CD4-positive, alpha-beta T cell treated with Interleukin-6 for 4 hours (primary cell): ENCODE measurements at places on chromosomes 16 and 17.
A peak's percentile ranks its signal among the peaks of the same experiment; 100 is the strongest.

GRCh38 chr16:88764913-88765349 lies 20.1 kb downstream of the PIEZO1 start:
- DNase-seq, result no peak

GRCh38 chr17:67499685-67500084 lies 122.6 kb downstream of the PITPNC1 start:
- no peak for DNase-seq

DNA sequence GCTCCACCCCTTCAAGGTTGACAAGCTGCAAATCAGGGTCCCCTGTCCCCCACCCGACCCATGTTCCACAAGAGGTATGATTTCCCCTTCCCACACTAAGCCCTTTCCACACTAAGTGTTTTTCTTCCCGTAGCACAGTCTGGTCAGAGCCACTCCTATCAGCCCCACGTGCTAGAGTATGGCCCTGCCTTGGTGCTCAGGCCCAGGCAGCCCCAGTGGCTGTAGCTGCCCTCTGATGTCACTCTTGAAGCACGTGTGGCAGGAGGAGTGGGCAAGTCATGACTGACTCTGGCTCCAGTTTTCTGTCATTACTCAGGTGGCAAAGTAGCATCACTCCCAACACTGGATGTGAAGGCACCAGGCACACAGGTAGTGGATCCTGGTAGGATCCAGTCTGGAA lies 35.4 kb upstream of the ERN1 start:
- DNase-seq, result no peak

DNA sequence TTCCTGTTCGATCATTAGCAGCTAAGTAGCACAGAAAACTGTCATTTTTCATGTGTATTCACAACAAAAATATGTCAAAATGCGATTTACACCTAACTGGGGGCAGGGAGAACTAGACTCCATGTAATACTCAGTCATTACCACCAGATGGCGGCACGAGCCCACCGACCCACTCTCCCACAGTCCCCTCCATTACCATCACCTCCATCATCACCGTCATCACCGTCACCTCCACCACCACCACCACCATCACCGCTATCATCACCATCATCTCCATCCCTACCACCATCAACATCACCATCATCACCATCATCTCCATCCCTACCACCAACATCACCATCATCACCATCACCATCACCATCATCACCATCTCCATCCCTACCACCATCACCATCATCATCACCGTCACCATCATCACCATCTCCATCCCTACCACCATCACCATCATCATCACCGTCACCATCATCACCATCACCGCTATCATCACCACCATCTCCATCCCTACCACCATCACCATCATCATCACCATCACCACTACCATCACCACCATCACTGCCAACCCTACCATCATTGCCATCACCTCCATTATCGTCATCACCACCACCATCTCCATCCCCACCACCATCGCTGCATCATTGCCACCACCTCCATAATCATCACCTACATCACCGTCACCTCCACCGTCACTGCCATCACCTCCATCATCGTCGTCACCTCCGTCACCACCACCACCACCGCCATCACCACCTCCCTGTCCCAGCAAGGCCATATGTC lies 14.4 kb downstream of the NDUFAF8 start:
- DNase-seq, result peak; percentile 71

DNA sequence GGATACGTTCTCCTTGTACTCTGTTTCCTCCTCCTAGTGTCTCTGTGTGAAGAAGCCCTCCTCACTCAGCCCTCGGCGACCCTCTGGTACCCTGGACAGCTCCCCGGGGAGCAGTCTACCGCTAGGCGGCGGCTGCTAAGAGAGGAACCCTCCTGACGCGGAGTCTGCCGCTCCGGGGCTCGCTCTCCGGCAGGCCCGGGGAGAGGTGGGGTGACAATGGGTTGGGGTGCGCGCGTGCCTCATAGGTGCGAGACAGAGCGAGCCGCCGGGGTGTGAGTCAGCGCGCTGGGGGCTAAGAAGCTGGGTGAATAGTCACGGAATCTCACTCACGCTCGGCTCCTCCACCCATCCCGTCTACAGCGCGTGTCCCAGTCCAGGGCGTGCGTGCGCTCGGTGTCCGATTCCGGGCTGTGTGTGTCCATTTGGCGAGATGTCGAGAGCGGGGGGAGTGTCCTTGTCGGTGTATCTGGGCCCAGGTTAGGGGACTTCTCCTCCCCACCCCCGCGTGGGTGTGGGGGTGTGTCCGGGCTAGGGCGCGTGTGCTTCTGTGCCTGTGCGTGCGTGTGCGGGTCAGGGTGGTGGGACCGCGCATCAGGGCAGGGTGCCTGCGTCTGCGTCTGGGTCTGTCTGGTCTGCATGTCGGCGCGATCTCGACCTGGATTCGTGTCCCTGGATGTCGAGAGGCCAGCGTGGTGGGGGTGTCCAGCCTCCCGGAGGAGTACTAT lies 577 bp upstream of the HS3ST2 start:
- no peak for DNase-seq

DNA sequence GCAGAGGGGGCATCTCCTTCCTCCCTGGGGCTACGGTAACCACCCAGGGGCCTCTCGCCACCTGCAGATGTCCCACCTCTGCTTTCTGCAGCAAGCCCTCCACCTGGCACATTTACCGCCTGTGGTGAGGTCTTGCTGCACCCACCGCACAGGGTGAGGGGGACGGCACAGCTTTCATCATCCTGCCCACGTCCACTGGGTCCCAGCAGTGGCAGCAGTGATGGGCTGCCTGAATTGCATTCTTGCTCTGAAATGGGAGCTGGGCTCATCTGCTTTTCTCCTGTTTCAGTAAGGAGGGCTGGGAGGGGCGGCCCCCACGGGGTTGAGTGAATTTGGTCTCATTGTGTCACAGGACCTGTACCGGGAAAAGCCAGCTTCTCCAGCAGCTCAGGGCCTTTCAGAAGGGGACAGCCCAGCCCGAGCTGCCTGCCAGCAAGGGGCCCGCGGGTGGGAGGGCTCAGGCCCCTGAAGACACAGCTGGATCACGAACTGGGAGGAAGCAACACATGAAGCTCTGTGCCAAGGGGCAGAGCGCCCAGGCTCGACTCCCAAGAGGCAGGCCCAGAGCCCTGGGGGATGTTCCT lies 12.7 kb downstream of the DNAAF8 start:
- DNase-seq, result no peak

GRCh38 chr16:27534256-27534655 lies 15.5 kb downstream of the GTF3C1 start:
- no peak for DNase-seq

GRCh38 chr17:4585638-4585994 lies 1.3 kb downstream of the SMTNL2 start:
- no peak for DNase-seq

DNA sequence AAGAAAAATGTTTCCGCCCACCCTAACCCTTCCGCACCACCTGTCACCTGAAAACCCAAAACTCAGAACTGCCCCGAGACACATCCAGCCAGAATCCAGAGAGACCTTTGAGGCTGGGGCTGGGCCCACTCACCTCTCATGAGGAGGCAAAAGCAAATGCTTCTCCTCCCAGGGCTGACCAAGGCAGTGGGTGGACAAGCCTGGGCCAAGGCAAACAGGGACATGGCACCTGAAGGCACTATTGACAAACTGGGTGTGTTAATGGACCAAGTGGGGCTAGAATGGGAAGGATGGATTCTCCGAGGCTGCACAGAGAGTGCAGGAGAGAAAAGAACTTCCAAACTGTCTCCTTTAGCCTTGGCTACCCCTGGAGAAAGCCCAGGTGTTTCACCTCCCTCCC lies 54.4 kb downstream of the SOX9 start:
- no peak for DNase-seq

DNA sequence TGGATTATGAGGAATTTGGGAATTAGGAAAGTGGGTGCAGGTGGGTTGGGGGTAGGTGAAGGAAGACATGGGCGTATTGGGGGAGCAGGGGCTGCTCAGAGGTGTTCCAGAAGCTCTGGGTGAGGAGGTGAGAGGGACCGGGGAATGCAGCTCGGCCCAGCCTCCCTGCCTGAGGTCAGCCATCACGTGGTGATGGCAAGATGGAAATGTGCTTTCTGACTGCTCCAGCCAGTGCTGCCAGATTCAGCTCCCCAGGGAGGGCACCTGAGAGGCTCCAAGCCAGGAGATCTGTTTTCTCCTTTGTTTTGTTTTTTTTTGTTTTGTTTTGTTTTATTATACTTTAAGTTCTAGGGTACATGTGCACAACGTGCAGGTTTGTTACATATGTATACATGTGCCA lies 35.2 kb upstream of the STH start:
- DNase-seq, result no peak

GRCh38 chr17:79388556-79389295 lies 222.1 kb downstream of the RBFOX3 start:
- no peak for DNase-seq

DNA sequence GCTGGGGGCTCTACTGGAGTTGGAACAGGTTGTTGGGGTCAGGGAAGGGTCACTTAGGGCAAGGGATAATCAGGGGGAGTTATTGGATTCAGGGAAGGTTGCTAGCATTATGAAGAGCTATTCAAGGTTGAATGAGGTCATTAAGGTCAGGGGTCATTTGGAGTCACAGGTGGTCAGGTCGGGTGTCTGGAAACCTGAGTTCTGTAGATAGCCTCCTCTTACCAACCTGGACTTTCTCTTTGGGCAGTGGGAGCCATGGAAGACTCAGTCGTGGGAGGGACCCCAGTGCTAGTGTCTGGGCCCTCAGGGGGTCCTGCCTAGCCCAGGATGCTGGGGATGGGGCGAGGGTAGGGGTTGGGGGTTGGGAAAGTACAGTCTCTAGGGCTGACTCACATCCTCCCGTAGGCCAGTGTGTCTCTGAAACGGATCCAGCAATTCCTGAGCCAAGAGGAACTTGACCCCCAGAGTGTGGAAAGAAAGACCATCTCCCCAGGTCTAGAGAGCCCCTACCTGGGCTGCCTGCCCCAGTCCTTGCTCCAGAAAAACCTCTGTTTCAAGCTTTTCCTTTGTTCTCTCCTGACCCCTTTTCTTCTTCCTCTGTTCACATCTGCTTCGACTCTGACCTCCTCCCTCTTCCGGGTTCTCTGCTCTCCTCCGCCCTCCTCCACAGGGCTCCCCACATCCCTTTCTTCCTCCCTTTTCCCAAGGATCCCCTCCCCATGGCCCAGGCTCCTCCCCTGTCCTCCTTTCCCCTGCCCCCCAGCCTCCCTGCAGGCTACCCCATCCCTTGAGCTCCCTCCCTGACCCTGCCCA lies 33.5 kb downstream of the ABCC3 start:
- DNase-seq, result no peak

DNA sequence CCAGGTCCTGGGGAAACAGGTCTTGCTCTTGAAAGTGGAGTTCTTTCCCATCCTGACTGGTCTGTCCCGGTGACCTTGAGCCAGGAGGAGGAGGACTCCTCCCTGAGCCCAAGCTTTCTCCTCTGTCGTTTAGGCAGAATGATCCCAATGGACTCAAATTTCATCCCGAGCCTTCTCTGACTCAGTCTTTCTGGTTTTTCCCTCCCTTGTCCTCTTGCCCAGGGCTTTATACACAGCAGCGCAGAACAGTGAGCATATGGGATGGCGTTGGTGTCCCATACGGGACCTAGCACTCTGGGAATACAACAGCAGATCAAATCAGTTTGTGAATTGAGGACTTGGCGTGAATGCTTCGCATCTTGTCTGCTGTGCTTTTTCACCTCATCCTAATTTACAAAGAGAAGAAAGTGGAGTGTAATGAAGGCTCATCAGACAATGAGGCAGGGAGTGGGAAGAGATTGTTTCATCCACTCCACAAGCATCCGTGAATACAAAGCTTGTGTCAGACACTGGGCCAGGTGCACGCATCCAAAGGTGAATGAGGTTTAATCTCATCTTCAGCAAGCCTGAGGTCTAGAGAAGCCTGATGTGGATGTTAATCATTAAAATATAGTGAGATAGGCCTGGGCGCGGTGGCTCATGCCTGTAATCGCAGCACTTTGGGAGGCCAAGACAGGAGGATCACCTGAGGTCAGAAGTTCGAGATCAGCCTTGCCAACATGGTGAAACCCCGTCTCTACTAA lies 1.1 kb upstream of the XYLT1 start:
- DNase-seq, result no peak

DNA sequence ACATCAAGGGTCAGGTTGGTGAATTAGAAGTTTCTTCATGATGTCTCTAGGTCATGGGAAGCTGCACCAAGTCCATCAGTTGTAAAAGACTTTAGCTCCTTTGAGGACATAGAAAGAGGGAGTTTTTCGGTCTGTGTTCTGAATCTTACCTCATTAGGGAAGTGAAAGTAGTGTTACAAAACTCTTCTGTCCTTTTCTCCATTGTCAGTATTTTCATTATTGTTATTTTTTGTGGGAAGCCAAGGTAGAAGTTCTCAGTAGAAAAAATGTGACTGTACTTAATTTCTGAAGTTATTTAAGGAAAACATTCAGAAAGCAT lies 24.2 kb downstream of the MAP3K3 start:
- DNase-seq, result no peak

DNA sequence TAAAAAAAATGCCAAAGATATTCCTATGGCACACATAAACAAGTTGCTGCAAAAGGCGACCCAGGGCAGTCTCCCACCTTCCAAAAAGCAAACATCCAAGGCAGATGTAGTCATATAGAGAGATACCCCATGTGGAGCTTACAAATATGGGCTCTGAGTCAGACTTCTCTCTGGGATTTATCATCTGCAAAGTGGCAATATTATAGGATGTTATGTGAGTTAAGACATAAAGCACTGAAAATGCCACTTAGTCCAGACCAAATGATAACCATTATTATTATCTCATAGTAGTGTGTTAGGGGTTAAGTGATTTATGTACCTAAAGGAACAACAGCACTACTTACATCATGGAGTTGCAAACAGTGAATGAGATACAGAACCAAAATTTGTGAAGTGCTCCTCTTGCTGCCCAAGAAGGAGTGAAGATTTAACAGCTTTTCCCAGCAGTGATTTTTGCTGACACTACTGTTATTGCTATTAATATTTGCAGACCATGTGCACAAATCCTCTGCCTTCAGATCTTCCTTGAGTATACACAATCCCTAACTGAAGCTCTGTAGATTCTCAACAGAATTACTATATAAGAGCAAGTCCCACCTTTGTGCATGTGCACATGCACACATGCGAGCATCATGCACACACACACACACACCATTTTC lies 560.0 kb upstream of the SALL1 start:
- no peak for DNase-seq

GRCh38 chr16:23207485-23207884 lies 24.9 kb downstream of the SCNN1G start:
- DNase-seq, result no peak

DNA sequence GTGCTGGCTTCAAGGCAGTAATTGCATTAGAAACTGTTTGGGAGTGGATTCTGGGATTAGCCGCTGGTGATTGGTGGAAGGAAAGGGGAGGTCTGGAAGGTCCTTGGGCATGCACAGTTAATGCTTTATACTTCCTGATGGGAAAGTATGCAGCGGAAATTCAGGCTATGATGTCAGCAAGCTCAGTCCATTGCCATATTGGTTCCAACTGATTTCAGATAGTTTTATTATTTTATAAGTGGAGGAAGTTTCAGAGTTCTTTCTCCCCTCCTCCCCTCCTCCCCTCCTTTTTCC lies 8.1 kb upstream of the CMTR2 start:
- no peak for DNase-seq

DNA sequence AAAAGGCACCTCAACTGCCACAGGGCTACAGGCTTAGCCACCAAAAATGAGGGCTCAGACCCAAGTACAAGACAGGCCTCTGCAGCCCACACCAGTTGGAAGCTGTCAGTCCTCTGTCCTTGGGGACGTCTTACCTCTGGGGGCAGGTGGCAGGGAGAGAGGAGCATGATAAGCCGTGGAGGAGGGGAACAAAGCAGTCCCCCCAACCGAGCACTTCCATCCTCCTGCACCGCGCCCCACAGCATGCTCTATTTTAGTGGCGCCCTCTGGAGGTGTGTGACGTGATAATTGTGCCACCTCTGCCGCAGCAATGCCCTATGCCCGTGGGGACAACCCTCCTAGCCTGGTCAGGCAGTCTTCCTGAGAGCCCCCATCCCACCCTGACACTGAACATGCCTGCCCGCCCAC lies 13.6 kb downstream of the G6PC3 start:
- DNase-seq, result peak; percentile 41
